Stimulated activated CD8-positive, alpha-beta memory T cell treated with anti-CD3 and anti-CD28 coated beads, Interleukin-4, amount 100 ng/mL, for 1 hour (primary cell): ENCODE measurements at places on chromosomes 13 and 19.

GRCh38 chr13:27967203-27967735, 1.8 kb downstream of the CDX2 start:
- DNase-seq, result no peak

DNA sequence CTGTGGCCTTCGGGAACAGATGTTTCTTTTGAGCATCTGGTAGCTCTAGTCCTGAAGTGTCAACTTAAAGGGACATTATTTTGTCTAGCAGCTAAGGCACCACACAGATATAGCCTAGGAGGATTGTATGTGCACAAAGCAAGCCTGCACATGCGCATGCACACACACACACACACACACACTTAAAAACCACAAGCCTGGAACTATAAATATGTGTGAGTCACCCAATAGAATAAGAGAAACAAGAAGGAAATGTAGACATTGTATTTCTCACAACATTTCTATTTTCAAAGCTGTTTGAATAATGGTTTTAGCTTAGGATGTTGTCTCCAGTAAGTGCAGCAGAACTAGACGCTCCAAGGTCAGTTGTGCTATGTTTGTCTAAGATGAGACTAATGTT, 516.5 kb downstream of the SUCLA2 start:
- DNase-seq, result no peak

DNA sequence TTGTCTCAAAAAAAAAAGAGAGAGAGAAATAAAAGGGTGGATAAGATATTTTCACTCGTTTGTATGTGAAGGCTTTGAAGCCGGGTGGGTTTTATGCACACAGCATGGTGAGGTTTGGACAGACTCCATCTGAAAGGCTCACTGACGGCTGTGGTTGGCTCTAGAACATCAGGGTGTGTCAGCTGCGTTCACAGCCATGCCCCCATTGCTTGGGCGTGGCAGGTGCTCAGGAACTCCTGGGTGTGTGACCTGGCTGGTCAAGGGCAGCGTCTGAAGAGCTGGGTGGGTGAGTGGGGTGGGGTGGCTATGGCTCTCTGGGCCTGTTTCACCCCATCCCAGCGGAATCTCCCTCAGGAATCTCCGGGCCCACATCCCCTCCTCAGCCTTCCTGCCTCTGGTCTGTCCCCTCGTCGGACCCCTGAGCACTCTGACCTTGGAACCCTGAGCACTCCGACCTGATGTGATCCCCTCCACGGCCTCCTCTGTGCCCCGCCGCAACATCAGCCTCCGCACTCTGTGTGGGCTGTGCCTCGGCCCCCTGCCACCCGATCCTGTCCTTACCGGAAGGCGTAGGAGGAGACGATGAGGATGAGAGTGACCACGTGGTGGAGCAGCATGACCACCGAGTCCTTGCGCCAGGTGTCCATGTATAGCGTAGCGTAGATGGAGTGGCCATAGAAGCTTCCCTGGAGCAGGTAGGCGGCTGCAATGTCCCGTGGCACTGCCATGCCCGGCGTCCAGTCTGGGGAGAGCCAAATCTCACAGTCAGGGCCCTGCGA, 12.2 kb downstream of the CERS1 start:
- no peak for DNase-seq

DNA sequence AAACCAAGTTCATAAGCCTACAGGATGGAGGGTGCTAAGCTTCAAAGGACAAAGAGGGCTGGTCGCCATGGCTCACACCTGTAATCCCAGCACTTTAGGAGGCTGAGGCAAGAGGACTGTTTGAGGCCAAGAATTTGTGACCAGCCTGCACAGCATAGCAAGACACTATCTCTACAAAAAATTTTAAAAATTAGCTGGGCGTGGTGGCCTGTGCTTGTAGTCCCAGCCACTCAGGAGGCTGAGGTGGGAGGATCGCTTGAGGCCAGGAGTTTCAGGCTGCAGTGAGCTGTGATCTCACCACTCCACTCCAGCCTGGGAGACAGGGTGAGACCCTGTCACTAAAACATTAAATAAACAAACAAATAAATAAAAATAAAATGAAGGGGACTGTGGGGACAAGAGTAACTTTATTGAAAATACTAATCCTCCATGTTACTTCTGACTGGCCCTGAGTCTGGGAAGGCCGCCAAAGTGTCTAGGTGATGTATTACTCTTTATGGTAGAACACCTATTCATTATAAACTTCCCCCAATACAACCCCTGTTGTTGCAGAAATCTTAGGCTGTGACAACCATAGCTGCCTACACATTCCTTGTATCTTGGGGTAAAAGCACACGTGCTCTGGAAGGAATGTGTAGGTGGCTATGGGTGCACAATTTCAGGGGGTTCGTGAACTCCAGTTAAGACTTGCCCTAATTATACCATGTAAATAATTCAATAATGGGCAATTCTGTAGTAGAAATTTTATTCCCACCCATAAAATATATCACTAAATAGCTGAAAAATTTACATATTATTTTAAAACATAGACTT, 14.6 kb upstream of the URAD start:
- no peak for DNase-seq

DNA sequence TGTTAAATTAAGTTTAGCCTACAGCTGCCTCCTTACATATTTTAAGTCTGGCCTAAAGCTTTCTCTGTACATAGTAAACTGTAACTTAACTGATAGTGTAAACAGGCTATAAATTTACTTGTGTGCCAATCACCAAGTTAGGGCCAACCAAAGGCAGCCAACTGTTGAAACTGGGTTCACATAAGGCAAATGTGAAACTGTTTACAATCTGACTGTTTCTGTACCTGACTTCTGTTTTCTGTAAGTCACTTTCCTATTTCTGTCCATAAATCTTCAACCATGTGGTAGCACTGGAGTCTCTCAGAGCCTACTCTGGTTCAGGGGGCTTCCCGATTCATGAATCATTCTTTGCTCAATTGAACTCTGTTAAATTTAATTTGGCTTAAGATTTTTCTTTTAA, 103.1 kb downstream of the RAP2A start:
- DNase-seq, result no peak

GRCh38 chr19:39205449-39205764, 1.3 kb upstream of the SYCN start:
- no peak for DNase-seq

DNA sequence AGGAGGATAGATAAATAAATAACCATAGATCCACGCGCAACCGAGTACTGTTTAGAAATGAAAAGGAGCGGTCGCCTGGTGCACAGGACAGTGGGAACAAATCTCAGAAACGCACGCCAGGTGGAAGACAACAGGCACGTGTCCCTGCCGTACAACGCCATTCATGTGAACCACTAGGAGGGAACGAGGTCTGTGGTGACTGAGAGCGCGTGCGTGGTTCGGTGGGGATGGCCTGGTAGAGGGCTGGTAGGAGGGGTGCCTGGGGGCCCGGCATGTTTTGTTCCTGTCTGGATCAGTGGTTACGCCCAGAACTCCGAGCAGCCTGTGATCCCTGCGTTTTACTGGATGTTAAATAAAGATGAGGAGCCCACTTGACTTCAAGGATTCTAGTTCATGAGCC, 111.9 kb downstream of the KDM4B start:
- DNase-seq, result no peak
